ENCODE measurements at places on chromosomes 5 and 9. TPM values are rescaled to one million over a fixed set of nuclear protein-coding genes. Genes with fewer than 3 reads are reported as not detected.

The MVB12B gene
- 17.0 TPM for total RNA-seq

The LCN12 gene
- total RNA-seq = 13.4 TPM

DNA sequence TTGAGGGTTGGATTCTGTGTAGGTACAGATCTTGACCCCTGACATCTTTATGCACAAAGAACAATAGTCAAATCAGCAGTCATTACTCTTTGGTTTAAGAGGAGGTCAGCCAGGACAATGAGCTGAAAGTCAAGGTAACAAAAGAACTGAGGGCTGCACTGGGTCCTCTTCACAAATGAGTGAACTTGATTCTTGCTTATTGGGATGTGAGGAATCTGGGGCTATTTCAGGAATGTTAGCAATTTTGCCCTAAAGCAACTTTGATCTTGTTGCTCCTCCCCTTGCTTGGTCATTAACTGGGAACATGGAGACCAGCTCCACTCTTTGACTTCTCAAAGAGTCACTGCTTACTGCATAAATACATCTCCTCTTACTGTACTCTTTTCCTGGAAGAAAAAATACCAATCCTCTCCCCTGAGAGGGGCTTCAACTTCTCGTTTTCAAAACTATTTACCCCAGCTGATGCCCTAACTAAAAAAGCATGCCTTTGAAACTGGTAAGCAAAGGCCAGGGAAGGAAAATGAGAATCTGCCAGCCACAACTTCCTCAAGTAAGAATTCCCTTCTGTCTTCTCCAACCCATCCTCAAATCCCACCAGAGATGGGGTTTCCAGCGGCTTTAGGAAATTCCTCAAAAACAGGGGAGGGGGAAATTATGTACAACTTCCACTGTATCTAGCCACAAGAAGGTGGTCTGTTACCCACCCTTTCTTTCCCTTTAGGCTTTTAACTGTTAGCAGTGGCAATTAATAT lies 368.3 kb downstream of the ENC1 start:
- DNase-seq = no peak

GRCh38 chr9:94270009-94270408 lies 10.9 kb downstream of the ZNF169 start:
- DNase-seq = no peak

DNA sequence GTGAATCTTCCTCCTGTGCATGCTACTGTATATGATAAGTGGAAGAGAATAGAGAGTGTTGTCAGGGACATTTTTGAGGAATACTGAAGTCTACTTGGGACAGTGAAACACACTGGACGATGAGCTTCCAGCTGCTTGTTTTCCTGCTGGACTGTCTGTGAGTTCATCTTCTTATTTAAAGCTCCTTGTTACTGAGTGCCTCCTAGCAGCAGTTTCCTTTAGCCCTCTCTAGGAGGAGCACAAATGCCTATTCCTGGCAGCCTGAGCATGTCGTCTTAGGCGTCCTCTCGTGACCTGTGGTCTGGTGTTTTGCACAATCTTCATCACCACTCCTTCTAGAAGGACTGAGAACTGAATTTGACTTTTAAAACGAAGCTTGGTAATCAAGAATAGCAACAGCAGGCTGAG lies 43.8 kb downstream of the ANKRD33B start:
- no peak for DNase-seq
